ENCODE measurements at places on chromosomes 12 and 14.

GRCh38 chr12:94762259-94762942 lies 112.0 kb upstream of the TMCC3 start:
- peak; percentile 3 for DNase-seq

DNA sequence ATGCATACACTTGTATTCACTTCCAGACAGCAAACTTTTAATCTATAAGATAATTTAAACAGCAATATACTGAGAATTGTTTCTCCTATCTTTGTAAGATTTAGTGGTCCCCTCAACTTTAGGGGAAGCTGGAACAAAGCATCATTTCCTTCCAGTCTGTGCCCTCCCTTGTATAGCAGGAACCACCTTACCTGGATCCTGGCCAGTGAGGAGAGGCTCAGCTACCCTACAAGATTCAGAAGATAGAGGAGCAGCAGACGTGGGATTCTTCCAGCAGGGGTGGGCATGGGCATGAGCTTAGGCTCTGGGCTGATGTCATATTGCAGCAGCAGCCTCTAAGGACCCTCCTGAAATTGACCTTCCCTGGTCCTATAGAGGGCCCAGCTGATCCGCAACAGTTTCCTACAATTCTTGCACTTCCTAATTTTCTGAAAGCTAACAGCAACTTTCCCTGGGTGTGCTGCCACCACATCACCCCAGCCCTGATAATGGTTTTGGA lies 21.3 kb downstream of the MOK start:
- no peak for DNase-seq

DNA sequence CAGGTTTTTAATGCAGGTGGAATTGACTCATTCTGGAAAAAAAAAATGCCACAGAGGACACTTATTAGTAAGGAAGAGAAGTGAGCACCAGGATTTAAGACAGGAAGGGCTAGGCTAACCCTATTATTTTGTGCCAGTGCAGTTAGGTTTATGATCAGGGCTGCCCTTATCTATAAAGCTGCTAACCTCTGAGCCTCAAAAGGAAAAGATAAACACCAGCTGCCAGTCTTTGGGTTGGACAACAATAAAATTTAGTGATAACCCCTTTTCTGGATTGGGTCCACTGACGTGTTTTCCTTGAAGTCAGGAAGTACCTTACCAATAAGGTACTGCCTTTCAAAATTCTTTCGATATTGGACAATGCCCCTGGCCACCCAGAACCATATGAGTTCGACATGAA lies 128.9 kb downstream of the NUBPL start:
- no peak for DNase-seq

- DNase-seq = no peak
Observed at GRCh38 chr12:2439332-2440100, 355.3 kb upstream of the FKBP4 start.

GRCh38 chr14:36264595-36264994 lies 55.8 kb downstream of the MBIP start:
- no peak for DNase-seq

DNA sequence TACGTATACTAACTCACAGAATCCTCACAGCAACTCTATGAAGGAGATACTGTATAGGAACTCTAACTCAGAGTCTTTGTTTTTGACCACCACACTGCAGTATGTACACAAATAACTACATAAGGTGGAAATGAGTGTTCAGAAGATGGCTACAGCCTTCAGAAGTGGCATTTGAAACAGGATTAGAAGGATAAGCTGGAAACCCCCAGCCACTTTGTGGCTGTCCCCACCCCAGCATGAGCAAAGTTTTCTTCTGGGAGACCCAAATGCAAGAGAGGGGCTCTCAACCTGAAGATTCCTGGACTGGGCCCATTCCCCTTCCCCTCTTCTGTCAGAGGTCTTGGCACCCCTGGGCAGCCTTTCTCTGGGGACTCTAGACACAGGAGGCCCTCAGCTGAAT lies 43.2 kb upstream of the PNMA1 start:
- no peak for DNase-seq

DNA sequence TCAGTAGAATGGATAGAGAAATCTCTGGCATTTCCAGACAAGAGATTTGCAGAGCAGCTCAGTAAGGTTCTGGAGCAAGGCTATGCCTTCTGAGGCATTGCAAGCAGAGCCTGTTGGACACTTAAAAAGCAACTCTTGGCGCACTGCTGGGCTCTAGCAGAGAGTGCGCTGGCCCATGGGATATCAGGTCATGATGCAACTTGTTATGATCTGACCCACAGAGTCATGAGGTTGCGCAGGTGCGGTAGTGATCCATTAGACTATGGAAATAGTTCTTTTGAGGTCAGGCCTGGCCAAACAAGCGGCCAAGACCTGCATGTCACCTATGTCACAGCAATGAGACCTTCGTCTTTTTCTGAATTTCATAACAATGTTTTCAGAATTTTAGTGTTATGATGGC lies 168.6 kb downstream of the TMTC3 start:
- no peak for DNase-seq

DNA sequence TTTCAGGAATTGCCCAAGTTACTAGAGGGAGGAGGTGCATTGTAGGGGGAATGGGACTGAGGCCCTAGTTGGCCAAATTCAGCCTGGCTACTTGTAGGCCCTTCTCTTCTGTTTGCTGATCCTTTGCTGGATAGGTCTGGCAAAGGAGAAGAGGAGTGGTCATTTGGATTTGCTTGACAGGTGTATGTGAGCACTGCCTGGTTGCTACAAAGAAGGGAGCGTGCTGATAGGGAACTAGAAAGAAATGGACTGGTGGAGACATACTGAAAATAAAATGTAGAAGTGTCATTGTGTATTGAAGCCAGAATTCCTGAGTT lies 3.6 kb downstream of the PSMA6 start:
- DNase-seq = no peak

GRCh38 chr14:55512421-55512820 lies 67.6 kb upstream of the KTN1 start:
- no peak for DNase-seq

GRCh38 chr12:32362892-32363291 lies 36.5 kb upstream of the FGD4 start:
- DNase-seq = no peak

DNA sequence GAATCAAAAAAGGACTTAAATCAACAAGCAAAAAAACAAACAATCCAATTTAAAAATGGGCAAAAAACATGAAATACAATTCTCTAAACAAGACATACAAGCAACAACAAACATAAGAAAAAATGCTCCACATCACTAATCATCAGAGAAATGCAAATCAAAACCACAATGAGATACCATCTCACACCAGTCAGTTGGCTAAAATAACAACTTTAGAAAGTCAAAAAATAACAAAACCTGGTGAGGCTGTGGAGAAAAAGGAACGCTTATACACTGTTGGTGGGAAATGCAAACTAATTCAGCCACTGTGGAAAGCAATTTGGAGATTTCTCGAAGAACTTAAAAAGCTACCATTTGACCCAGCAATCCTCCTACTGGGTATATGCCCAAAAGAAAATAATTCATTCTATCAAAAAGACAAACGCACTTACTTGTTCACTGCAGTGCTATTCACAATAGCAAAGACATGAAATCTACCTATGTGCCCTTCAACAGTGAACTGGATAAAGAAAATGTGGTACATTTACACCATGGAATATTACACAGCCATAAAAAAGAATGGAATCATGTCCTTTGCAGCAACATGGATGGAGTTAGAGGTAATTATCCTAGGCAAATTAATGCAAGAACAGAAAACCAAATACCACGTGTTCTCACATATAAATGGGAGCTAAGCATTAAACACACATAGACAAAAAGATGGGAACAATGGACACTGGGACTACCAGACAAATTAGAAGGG lies 26.9 kb downstream of the PRKD1 start:
- no peak for DNase-seq

DNA sequence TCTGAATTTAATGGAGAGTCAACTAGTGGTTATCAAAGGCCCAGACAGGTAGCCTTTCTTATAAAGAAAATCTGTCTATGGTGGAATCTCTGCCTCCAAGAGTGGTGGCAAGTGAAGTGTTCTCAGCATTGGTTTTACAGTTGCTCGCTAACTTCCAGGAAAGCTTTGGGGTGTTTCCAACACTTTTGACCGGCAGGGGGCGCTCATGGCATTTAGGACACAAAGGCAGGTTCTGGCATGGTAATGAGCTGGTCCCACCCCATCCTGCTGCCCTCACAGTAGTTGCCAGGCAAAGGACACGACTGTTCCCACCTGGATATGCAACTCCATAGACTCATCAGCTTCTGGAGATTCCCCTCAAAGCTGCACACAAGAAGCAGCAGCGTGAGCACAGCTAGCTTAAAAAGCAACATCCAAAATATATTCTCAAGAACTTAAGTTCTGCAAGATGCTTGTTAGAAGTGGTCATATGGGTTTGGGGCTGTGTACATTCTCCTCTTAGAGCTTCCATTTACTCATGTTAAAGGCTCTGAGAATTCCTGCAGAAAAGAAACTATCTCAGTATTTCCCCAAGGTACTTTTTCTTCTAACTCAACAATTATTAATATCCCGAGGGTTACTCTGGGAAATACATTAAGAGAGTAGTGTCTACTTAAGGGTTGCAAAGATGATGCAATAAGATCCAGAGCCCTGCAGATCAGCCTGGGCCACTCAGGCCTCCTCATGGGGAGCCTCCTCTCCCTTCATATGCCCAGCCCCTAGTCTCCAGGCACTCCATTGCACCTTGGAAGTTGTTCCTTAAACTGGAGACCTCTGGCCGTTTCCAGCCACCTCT lies 14.8 kb downstream of the PROX2 start:
- no peak for DNase-seq

- DNase-seq = no peak
Observed at GRCh38 chr14:22479132-22479531, 109.9 kb downstream of the DAD1 start.

Measured in HL-60 (cell line).